COLO829 (cell line): ENCODE measurements at places on chromosomes 4 and X.

GRCh38 chrX:81280148-81280547 is 78.2 kb downstream of the SH3BGRL start:
- no peak for DNase-seq

GRCh38 chrX:41236629-41237028 is 97.3 kb upstream of the DDX3X start:
- DNase-seq = no peak

- no peak for DNase-seq
These were observed 1.8 kb upstream of the HS3ST1 start for GRCh38 chr4:11430536-11430935.

DNA sequence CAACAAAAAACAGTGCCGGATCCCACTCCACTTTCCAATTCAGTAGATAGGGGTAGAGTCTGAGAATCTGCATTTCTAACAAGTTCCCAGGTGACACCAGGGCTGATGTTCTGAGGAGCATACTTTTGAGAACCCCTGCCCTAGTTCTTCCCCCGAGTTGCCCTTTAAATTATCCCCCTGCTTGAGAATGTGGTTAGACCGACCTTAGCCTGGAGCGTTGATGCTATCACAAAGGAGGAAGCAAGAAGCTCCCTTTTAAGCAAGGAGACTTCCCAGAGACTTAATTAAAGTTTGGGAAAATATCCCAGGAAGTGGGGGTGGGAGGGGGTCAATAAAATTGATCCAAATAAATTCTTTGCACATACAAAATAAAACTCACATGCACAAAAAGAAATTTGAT is 485.9 kb downstream of the SMARCA1 start:
- DNase-seq = no peak

GRCh38 chrX:43878906-43879526 is 3.2 kb downstream of the MAOB start:
- no peak for DNase-seq

- DNase-seq = no peak
These were observed 95.5 kb upstream of the KLHL13 start for GRCh38 chrX:118211891-118212816.

- no peak for DNase-seq
These were observed 40.5 kb upstream of the OGT start for GRCh38 chrX:71492231-71493065.

DNA sequence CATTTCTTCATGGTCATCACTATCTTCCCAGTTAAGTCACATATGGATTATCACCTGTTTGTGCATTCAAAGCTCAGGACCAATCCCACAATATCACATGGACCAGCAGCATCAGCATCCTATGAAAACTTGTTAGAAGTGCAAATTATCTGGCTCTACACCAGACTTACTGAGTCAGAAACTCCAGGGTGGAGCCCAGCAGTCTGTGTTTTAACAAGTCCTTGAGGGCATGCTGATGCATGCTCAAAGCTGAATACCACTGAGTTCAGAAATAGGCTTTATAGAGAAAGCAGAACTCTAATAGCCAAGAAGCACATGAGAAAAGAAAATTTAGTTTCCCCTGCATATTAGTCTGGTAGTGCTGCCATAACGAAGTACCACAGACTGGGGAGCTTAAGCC is 62.4 kb upstream of the GABRQ start:
- DNase-seq = peak; percentile 5

DNA sequence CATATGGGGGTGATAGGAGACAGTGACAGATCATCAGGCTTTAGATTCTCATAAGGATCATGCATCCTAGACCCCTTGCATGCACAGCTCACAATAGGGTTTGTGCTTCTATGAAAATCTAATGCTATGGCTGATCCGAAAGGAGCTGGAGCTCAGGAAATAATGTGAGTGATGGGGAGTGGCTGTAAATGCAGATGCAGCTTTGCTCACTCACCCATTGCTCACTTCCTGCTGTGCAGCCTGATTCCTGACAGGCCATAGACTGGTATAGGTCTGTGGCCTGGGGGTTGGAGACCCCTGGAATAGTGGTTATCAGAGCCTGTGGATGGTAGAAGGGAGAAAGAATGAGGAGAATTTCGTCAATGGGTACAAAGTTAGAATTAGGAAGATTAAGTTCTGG is 2751.1 kb downstream of the ARAP2 start:
- DNase-seq = no peak

- DNase-seq = no peak
These were observed 23.3 kb upstream of the LNX1 start for GRCh38 chr4:53614591-53614990.

- no peak for DNase-seq
These were observed 46.0 kb downstream of the GALNT7 start for GRCh38 chr4:173214661-173215060.

DNA sequence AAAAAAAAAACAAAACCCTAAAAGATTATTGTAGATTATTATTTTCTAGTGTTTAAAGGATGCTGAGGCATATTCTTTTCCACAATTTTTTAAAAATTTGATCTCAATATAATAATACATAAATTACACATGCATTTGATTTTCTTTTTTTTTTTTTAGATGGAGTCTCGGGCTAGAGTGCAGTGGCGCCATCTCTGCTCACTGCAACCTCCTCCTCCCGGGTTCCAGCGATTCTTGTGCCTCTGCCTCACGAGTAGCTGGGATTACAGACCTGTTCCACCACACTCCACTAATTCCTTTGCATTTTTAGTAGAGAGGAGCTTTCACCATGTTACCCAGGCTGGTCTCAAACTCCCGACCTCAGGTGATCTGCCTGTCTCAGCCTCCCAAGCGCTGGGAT is 83.5 kb upstream of the TSPAN5 start:
- no peak for DNase-seq

DNA sequence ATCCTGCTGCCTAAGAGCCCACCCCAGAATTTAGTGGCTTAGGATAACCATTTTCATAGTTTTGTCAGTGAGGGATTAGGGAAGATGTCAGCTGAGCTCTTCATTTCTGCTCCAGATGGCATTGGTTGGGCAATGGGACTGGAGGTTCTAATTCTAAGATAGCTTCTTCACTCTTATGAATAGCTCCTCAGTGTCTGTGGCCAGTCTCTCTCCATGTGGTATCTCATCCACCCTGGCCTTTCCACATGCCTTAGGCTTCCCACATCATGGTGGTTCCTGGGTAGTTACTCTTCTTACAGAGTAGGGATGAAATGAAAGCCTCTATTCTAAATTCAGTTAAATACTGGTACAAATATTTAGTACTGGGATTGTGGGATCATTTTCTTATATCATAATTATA is 31.3 kb downstream of the REPS2 start:
- DNase-seq = no peak

- no peak for DNase-seq
These were observed 970.1 kb downstream of the ADGRL3 start for GRCh38 chr4:62170235-62170634.

GRCh38 chr4:79498282-79498681 is 90.3 kb upstream of the GK2 start:
- DNase-seq = no peak

GRCh38 chr4:126004941-126005340 is 690.2 kb downstream of the FAT4 start:
- peak; percentile 58 for DNase-seq

DNA sequence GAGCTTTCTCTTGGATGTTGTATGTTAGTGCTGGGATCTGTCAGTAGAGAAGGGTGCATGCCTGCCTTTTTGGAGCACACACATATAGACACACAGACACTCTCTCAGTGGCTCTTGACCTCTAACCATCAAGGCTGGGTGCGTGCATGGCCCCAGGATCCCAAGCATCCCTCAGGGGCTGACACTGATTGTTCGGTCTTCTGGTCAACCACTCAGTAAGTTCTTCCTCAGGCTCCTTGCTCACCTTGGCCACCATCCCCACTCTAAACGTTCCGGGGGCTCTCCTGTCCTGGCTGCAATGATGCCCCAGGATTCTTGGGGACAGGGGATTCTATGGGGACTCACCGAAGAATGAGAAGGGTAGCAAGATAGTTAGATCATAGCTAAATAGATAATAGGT is 179.6 kb downstream of the SHOX start:
- DNase-seq = no peak

DNA sequence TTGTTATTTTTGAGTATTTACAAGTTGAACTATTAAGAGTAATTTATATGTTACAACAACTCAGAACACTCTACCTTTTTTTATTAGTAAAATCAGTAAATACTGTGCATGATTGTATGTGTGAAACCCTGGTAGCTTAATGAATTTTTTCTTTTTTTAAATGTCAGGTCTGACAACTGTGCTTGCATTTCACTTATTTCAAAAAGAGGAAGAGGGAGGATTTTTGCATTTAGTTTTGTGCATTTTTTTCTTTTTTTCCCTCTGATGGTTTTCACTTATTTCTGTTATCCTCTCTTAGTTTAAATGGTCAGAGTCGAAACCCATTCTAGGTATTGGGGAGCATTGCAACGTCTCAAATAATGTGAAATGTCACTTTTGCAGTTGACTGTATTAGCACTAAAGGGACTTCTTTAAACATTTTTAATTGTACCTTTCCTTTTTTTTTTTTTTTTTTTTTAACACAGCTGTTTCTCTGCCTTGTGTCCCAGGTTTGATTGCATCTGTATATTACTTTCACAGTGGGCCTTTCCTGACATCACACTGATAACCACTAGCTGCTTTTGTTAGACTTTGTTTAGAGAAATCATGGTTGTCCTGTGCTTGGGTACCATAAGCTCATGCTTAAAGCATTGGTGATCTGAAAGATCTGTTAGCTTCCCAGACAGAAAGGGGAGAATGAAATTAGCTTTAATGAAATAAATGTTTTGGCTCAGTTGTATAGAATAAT is 28.5 kb downstream of the MOB1B start:
- no peak for DNase-seq

DNA sequence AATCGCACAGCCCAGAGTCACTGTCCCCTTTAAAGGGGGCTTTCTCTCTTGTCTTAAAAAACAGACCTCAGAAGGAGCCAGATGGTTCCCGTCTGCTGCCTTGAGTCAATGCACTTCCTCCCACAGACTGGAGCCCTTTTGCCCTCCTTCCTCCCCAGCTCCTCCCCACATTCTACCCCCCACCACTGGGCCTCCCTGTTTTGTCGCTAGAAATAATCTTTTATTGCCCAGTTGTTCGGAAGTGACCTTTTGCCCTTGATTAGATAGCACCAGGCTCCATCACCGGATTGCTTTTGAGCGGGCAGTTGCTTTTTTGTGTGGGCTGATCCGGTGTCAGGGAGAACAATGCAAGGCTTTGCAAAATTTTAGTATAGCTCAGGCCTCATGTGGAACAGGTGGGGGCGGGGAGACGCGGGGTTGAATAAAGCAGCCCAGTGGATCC is 47.7 kb downstream of the SPRY1 start:
- DNase-seq = peak; percentile 76

GRCh38 chrX:38803243-38803587 is 2.0 kb downstream of the MID1IP1 start:
- no peak for DNase-seq

- DNase-seq = no peak
These were observed 245.9 kb downstream of the IDS start for GRCh38 chrX:149259241-149259640.

DNA sequence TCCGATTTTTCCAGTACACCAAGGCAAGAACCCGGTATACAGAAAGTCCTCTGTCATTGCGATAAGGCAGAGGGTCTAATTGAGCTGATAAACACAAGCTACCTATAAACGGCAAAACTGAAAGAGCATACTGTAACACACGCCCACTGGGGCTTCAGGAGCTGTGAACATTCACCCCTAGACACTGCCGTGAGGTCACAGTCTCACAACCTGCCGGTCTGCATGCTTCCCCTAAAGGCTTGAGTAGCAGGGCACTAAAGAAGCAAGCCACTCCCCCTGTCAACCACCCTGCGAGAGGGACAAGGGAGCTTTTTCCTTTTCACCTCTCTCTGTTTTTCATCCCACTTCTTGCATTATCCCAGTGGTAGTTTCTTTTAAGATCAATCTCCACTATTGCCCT is 22.4 kb upstream of the F9 start:
- DNase-seq = no peak

GRCh38 chr4:7924570-7924969 is 15.1 kb downstream of the AFAP1 start:
- DNase-seq = no peak

GRCh38 chr4:111269439-111269838 is 646.6 kb upstream of the PITX2 start:
- DNase-seq = no peak

- DNase-seq = no peak
These were observed 22.6 kb downstream of the PLS3 start for GRCh38 chrX:115583496-115584004.

- no peak for DNase-seq
These were observed 246.8 kb downstream of the SNCA start for GRCh38 chr4:89590128-89590527.

DNA sequence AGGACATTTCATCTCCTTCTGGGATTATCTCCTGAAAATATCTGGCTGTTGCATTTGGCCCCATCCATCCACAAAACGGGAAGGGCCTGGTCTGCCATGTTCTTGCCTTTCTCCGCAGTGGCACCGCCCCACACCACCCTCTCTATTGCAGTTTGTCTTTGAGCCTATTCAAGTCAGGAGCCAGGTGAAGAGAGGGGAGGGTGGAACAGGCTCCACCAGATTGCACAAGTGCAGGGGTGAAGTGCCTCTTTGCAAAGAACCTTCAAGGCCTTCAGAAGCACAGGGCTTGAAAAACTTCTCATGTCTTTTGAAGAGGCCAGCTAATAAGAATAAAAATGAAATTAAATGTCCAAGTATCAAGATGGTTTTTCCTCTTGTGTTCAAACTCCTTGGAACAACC is 28.7 kb downstream of the RS1 start:
- DNase-seq = no peak

DNA sequence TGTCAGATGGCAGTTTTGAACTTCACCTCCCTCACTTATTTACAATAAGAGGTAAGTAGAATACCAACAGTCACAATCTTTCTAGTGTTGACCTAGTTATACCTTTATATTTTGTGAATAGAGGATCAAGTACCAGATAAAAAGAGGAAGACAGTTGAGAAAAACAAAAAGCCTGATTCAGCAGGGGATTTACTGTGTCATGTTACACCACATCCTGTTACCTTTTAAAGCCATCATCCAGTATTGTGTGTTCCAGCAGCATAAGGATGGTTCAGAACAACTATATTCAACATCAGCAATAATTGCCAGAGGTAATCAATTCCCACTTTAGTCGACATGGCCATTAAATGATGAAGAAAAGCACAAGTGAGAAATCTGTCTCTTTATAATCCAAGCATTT is 21.3 kb upstream of the CXCL6 start:
- no peak for DNase-seq

DNA sequence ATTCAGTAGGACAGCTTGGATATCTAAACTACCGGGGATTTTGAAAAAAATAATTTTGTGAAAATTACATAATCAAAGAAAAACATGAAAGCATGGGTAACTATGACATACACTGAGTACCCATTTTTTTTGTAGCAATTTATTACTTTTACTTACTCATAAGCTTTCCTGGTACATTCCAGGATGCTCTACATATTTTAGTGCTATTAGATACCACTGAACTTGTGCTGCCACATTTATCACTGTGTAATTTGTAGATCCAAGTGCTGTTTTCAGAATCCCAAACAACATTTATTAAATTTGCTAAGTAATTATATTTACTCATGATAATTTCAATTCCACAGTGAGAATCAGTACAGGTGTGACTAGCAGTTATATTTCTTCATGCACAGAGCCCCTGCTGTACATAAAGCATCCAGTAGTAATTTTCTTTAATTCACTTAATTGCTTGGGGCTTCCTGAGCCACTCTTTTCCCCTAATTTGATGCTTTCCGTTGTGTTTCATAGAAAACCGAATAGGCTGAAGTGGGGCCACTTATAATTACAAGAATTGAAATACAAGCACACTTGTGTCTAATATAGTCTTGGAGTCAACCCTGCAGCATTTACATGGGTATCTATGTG is 2254.4 kb downstream of the ARAP2 start:
- no peak for DNase-seq
